ENCODE measurements at places on chromosomes 2 and 18. TPM values are rescaled to one million over a fixed set of nuclear protein-coding genes. Genes with fewer than 3 reads are reported as not detected.

DNA sequence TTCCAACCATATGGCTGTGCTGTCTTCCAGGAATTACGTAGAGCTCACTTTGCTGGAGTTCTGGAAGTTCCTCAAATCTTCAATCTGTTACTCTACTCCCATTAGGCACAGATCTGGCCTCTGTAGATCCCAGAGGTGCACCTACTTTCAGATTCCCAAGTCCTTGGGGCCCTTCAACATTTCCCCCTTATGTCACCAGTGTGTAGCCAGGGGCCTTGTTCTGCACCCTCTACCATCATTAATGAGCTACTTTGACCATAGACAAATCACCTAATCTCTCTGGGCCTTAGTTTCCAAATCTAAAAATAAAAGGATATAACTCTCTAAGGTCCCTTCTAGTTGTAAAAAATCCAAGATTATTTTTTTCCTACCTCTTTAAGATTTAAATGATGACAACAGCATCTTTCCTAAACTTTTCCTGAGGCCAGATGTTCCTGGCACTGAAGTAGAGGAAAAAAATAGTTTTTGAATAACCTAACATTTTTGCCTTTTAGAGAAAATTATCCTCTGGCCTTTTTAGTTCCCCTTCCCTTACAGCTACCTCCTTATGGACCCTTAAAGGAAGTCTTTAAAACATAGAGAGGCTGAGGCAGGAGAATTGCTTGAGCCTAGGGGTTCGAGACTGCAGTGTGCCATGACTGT is 31.0 kb upstream of the WIPF1 start:
- no peak for DNase-seq

- DNase-seq = no peak
Observed at GRCh38 chr2:28228434-28228995, 164.1 kb upstream of the FOSL2 start.

SCN3A gene
- not detected for polyA plus RNA-seq

DNA sequence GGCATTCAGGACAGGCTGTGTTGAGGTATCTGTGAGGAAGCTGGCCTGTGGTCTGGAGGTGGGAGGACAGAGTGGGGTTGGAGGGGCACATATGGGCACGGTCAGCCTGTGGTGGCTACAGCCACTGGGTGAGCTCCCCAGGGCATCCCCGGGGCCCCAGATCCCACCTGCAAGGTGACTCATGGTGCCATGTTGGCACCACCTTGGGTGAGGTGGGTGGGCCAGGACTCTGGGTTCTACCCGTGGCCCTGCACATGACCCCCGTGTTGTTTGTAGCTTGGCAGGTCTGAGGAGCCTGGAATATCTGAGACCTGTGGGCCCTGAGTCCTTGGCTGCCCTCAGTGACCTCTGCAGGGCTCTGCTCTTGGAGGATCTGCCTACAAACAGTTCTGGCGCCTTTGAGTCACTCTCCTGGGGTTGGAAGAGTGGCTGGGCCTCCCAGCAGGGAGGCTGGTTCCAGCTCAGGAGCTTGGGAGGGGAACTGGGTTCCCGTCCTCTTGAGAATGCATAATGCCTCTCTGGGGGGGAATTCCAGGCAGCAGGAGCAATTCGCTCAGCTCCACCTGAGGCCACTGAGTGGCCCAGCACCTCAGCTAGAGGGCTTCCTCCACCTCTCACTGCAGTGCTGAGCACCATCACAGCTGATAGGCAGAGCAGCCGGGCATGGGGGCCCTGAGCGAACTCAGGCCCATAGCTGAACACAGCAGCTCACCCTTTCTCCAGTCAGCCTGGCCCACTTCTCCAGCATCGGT is 105.1 kb downstream of the DYSF start:
- no peak for DNase-seq

PLEKHM3 gene
- polyA plus RNA-seq = 4.4 TPM

ANO7 gene
- polyA plus RNA-seq = not detected

- no peak for DNase-seq
Observed at GRCh38 chr2:59630789-59631188, 922.7 kb downstream of the BCL11A start.

XIRP2 gene
- not detected for polyA plus RNA-seq

- DNase-seq = no peak
Observed at GRCh38 chr2:190841707-190842505, 38.7 kb upstream of the GLS start.

IL1RL2 gene
- not detected for polyA plus RNA-seq

GRHL1 gene
- 0.12 TPM for polyA plus RNA-seq

DNA sequence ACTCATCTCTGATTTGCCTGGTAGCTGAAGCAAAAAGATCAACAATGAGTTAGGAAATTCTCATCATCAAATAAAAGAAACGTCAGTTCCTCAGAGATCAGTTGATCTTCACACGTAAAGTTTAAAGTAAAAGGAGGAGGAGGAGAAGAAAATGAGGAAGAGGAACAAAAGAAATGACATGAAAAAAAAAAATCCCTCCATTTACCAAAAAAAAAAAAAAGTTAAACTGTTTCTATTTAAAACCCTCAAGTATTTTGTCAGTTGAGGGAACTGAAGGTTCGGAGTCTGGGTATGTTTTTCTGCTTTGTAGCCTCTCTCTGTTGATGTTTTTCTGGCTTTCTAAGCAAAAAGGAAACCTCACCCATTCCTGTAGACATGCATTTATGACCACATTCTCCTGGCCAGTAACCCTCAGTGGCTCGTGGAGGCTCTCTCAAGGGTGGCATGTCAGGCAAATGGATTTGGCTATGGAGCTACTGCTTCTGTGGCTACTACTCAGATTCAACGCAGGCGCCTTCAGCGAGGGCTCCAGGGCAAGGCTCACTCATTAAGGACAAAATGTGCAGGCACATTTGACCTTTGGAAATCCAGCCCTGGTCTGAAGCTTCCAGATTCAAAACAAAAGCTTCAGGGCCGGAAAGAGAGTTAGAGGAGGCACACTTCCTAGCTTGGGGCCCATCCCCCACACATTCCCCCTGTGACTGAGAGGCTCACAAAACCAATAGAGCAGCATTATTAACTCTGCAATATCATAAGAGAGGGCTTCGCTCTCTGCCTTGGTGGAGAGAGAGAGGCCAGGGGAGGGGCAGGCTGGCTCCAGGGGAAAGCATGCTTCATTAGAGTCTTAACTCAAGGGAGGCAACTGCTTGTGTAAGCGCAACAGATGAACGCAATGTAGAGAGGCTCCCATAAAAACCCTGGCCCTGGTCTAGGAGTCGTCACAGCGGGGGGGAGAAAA is 22.3 kb downstream of the KLF7 start:
- no peak for DNase-seq

DNA sequence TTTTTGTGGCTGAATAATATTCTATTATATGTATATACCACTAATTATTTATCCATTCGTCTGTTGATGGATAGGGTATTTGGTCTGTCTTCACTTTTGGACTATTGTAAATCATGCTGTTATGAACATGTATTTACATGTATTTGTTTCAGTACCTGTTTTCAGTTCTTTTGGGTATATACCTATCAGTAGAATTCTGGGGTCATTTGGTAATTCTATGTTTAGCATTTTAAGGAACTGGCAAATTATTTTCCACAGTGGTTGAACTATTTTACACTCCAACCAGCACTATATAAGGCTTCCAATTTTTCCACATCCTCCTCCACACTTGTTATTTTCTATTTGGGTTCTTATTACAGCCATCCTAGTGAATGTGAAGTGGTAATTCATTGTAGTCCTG is 12.4 kb upstream of the TANK start:
- no peak for DNase-seq

GNAL gene
- polyA plus RNA-seq = not detected

GAD1 gene
- not detected for polyA plus RNA-seq

DNA sequence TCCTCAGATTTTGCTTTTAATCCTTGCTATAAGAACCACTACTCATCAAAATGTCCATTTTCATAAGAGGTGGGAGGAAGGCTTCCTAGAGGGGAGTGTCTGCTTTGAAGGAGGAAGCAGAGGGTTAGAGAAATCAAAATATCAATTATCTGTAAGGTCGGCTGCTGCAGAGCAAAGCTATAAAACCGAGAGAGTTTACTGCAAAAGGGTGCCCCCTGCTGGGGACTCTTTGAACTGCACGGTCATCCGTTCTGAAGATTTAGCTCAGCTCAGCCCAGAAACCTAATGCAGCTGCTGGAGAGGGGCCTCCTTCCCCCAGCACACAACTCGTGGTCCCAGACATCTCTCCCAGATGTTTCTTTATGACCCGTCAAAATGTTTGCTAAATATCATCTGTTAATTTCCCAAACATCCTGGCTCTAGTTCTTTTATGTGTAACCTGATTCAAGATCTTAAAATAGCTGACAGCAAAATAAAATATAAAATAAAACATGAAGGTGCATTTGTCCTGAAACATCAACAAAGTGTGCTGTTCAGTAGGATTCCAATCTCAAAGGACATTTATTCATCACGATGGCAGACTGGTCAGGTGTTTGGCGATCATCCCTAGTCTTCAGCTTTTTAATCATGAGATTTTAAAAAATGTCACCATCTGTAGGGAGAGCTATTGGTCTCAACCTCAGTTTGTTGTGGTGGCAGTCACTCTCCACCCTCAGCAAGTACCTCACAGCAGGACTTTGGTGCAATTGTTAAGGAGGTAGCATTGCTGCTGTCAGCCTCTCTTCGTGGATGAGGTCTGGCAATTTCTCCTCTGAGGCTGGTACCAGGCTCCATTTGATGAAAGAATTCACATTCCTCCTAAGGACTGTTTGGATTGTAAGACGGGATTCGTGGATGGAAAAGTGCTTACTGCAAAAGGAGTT is 185.9 kb downstream of the MTX2 start:
- peak; percentile 81 for DNase-seq

GRCh38 chr2:16058256-16058655 is 117.9 kb downstream of the MYCN start:
- DNase-seq = no peak

SIGLEC15 gene
- 0.07 TPM for polyA plus RNA-seq

- no peak for DNase-seq
Observed at GRCh38 chr2:105278654-105279053, 37.1 kb downstream of the GPR45 start.

- DNase-seq = peak; percentile 44
Observed at GRCh38 chr18:23994361-23994902, 20.1 kb upstream of the TTC39C start.

GRCh38 chr2:37168217-37168981 is 11.6 kb upstream of the EIF2AK2 start:
- DNase-seq = no peak

ASIC4 gene
- polyA plus RNA-seq = not detected

DNA sequence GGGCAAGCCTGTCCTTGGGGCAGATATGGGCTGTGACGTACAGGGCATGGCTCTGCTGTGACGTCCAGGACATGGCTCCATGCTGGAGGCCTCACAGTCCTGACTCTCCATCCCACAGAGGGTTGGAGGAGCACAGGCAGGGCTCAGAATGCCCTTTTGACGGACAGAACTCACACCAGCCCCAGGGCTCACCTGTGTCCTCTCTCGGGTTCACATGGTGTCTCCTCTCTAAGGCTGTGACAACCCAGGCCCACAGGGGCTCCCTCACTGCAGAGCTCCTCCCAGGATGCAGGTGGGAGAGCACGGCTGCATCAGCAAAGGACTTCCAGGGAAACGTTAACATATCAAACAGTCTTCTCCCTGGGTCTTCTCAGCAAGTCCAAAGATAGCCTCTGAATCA is 133.8 kb downstream of the EIPR1 start:
- DNase-seq = no peak

- no peak for DNase-seq
Observed at GRCh38 chr18:64639536-64639935, 490.6 kb upstream of the LINC00305 start.

All from CD8-positive, alpha-beta memory T cell (primary cell).